ENCODE measurements at places on chromosomes 7 and 10.

DNA sequence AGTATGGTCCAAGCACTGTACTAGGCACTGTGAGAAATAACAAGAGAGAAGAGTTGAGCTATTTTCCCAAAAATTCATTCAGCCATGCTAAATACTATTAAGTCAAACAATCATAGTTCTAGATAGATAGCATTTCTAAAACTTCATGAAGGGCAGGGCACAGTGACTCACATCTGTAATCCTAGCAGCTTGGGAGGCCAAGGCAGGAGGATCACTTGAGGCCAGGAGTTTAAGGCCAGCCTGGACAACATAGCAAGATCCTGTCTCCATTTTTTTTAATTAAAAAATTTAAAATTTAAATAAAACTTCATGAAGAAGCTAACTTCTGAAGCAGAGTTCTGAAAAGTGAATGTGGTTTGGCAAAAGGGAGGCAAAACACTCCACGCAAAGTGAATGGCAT, 29.9 kb downstream of the USP54 start:
- DNase-seq, result no peak

DNA sequence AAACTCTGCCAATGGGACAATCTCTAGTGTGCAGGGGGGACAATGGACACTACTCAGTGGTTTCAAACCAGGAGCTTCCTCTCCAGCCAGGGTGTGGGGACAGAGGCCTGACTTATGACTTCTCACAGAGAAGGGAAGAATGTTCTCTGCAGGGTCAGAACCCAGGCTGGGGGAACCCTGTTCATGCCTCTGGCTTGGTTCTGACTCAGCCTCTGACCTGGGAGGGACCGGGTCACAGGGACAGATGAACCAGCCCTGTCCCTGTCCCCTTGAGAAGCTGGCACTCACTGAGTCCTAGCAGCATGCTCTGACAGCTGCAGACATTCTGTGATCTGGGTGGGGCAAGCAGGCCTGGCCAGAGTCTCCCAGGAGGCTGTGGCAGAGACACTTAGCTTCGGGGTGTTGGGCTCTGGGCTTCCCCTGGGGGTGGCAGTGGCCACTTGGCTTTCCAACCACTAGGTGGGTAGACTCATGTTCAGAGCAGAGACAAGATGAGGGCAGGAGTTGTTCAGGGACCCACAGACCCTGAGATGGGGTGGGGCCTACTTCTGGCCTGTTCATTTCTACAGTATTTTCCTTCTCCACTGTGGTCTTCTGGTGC, 13.6 kb downstream of the TSPAN15 start:
- peak; percentile 62 for DNase-seq

DNA sequence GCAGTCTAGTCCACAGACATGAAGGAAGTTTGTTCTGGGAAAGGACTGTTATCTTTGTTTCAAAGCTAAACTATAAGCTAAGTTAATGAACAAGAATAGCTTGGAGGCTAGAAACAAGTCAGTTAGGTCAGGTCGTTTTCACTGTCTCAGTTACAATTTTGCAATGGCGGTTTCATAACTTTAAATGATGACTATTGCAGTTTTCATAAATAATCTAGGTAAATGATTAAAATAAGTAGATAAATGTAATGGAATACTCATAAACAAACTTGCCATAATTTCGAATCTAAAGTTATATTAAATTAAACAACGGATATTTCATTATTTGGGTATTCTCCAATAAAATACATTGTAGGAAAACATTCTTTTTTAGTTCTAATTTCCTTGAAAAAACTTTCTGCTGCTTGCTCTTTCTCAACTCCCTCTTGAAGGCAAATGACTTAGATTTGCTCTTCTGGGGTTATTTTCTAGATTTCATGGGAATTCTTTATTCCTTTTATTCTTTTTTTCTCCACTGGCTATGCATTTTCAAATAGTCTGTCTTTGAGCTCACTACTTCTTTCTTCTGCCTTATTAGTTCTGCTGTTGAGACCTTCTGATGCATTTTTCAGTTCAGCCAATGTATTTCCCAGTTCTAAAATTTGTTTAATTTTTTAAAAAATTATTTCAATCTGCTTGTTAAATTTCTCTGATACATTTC, 103.8 kb upstream of the APBB1IP start:
- DNase-seq, result no peak

DNA sequence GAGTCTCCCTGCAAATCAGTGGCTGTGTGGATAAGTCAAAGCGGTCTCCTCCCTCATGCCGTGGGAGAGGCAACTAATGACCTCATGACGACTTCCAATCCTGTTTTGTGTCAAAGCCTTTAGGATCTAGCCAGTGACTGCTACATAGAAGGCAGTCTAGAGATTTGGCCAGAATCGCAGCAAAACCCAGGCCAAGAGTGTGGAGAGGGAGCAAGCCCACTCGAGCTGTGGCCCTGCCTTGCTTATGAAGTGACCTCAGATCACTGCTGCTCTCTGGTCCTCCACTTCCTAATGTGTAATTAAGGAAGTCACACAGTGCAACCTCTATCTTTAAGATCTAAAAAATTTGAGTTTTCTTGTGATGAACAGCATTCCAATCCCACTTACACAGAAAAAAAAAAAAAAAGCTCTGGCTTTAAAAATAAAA, 296.7 kb upstream of the KLF6 start:
- no peak for DNase-seq

- no peak for DNase-seq
Observed at GRCh38 chr7:712381-713138, 13.9 kb upstream of the DNAAF5 start.

- no peak for DNase-seq
Observed at GRCh38 chr10:104903433-104903832, 262.3 kb downstream of the SORCS3 start.

GRCh38 chr10:79449181-79450146, 4.0 kb upstream of the ZCCHC24 start:
- DNase-seq, result no peak

- no peak for DNase-seq
Observed at GRCh38 chr7:76301000-76301399, 1.5 kb upstream of the HSPB1 start.

GRCh38 chr7:8291397-8292141, 29.6 kb upstream of the ICA1 start:
- DNase-seq, result no peak

- DNase-seq, result no peak
Observed at GRCh38 chr10:121675344-121675743, 77.1 kb upstream of the FGFR2 start.

GRCh38 chr7:90425376-90425775, 22.1 kb downstream of the CLDN12 start:
- DNase-seq, result no peak

DNA sequence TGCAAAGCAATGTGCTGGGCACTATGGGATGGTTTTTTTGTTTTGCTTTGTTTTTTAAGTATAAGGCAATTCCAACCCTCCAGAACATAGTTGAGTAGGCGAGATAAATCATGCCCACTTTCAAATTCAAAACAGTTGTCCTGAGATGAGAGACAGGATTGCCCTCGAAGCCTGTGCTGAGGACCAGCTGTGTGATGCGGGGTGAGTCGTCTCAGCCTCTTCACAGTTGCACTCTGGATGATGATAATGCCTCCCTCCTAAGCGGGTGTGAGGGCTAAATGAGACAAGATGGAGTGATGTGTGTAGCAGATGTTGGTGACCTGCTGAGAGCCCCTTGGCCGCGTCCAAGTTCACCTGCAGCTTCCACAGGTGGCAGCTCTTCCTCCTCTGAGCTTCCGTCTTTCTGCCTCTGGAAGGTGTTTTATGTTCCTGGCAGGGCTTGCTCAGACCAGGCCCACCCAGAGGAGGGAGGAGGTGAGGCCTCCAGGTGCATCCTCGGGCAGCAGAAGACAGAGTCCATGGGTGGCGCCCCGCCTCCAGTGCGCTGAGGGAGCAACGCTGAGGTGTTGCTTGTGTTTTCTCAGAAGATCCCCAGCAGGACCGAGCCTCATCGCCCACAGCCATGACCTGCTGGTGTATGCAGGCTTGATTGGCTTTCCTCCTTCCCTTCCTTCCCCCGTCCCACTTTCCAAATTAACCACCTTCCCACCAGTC, 30.6 kb downstream of the ECHDC3 start:
- no peak for DNase-seq

DNA sequence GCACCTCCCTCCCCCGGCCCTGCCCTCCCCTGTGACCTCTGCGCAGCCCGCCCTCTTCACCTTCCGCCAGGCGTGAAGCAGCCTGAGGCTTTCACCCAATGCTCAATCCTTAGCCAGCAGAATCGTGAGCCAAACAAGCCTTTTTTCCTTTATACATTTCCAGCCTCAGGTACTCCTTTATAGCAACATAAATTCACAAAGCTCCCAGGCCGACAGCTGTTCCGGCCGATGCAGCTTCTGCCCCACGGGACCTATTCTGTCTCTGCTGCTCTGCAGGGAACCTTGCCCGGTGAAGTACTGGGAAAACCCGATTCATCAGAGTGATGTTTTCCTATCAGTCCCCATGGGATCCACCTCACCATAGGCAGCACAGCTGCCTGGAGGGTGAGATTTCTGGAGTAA, 87.4 kb downstream of the CHST15 start:
- no peak for DNase-seq

DNA sequence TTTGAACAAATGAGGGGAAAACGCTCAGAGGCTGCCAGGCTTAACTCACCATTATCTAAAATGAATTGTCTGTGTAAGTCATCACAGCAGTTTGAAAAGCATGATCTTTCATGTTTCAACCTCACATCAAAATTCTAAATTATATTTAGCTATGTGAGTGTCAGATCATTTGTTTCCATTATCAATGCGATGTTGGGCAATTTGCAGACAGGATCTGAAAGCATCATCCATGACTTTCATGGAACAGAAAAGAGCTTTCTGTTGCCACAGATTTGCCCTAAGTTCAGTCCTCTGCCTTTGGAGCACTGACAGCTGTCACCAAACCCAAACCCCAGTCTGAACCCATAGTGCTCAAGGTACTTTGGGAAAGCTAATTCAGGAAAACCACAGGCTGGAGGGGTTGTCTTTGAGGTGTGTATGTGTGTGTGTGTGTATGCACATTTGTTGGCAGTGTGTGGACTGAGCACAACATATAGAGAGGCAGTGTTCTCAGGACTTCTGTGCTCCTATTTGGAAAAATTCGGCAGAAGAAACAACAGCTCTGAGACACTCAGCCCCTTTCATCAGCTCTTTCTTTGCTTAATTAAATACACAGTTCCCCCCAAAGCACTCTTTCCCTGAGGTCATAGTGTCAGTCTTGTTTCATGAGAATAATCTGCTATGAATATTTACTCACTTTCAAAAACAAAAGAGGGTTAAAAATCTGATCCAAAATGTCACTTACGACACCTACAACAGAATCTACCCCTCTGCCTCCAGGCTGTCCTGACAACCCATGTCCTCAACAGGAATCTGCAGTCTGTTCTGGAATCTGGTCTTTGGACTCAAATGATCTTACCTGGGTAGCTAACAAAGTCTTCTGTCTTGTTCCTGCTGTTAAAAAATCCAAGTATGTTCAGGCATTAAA, 188.5 kb upstream of the KLF14 start:
- DNase-seq, result no peak

DNA sequence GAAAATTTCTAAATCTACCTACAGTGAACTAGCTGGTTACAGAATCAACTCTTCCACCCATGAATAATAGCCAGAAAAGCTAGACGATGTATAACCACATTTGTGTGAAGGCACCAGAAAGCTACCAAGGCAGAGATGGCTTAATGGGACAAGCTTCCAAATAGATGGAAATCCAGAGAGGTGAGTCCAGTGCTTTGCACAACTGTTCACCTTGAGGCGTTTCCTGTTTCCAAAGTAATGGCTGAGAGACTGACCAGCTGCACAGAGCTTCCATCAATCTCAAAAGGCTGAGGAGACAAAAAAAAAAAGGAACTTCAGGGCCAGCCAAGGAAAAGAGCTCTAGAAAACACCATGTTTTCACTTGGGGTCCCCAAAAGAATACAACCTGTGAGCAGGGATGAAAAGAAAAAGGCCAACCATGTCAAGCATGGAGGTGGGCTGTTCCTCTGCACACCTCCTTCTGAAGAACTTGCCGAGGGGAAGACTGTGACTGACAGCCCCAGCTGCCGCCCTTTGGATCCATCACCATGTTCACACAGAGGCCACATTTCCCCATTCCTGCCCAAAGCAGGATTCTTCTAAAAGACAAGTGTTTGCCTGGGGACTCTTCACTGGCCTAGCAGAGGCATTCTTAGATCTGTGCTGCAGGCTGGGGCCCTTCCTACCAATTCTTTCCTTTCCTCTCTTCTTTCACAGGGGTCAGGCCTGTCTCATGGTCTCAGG, 72.9 kb downstream of the ARHGAP21 start:
- DNase-seq, result no peak

DNA sequence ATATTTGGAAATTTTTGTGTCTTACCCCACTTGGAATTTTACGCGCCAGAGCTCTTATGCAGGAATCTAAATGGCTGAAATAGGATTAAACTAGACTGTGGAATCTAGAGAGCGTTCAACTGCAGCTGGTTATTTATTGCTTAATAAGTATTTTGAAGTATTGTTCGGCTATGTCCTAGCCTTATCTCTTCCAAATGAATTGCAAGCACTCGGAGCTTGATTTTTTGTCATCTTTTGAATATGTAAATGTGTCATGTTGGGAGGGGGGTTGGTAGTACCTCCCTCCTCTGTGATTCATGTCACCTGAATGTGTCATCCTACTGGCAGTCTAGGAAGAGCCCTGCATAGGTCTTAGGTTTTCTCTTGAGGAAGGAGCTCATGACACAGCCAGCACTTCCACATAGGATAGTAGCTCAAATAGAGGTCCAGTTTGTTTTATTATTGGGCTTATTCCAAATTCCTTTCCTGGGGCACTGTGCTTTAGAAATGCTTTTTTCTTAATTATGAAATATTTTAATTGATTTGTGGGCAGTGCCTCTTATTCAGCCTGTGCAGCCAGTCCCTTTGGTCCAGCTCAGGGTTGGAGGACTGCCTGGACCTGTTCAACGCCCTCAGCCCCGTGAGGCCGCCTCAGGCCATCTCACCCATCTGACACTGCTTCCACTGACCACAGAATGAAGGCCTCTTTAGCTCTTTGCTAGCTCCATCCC, 22.5 kb upstream of the TRIL start:
- peak; percentile 65 for DNase-seq

DNA sequence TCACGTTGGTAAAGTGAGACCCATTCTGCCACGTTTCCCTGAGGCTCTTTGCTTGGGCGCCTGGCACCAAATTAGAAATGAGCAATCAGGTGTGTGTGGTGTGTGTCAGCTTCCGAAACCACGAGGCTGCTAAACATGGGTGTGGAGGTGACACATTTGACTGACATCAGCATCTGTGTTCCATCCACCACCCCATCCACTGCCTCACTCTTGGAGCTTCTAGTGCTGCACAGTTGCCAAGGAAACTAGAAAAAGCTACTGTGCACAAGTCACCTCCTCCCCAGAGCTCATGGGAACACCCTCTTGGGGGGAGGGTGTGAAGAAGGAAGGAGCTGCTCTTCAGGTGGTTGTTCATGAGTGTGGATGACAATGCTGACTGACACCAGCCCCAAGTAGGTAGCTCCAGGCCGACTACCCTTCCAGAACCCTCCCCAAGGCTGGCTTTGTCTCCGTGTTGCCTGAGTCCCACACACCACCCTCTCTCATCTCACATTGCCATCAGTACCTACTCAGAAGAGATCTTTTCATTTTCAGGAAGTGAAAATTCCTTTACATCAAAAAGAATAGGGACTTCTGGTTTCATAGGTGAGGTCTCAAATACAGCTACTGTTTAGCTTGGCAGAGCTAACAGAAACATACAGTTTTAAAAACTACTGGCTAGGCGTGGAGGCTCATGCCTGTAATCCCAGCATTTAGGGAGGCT, 152.2 kb downstream of the TMEM178B start:
- peak; percentile 49 for DNase-seq

Data from Ammon's horn (tissue), 1 donor.